ENCODE measurements at places on chromosomes 4 and X.

GRCh38 chrX:119401569-119401968 is 2.4 kb downstream of the SLC25A43 start:
- no peak for DNase-seq

DNA sequence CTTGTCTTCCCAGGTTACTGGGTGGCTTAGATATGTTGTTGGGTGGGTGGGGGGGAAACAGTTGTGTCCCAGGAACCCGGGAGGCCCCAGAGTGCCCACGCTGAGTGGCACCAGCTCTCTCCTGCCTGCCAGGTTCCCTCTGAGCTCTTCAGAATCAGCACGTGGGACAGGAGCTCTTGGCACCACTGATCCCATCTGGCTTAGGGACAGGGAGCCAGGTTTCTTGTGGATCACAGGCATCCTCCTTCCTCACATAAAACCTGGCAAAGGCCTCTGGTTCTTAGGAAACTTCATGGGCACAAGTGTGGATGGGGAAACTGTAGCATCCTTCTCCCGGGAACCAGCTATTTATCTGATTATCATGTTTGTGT is 3.4 kb downstream of the GPR78 start:
- DNase-seq: no peak

- no peak for DNase-seq
Measured at GRCh38 chr4:105596684-105597083, 44.3 kb downstream of the ARHGEF38 start.

DNA sequence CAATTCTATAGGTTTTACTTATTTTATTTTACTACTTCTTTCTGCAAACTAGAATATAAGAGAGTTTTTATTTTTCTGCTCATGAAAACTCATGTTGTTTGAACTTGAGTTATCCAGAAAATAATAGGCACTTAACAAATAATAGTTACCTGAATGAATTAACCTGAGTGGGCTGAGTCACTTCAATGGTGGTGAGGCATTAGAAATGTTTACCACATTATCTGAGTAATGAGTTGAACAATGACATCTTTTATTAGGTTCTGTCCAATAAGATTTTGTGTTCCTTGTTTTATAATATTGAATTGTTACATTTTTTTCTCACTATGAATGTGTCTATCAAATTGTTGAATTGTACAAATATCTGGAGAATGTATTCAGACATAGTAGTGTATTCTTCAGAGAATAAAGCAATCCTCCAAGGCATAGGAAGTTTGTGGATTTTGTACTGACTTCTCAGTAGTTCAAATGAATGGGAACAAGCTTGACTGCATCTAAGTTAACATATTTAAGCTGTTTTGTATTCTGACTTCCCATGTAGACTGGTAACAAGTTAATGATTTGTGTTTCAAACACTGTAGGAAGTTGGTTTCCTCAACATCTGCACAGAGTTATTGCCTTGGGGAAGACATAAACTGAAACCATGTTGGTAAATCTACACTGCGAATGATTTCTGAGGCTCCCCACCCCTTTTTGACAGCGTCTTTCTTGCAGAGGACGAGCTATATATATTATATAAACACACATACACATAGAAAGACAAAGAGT is 1808.9 kb upstream of the TENM3 start:
- no peak for DNase-seq

- no peak for DNase-seq
Measured at GRCh38 chr4:25358515-25359275, 18.4 kb upstream of the ANAPC4 start.

DNA sequence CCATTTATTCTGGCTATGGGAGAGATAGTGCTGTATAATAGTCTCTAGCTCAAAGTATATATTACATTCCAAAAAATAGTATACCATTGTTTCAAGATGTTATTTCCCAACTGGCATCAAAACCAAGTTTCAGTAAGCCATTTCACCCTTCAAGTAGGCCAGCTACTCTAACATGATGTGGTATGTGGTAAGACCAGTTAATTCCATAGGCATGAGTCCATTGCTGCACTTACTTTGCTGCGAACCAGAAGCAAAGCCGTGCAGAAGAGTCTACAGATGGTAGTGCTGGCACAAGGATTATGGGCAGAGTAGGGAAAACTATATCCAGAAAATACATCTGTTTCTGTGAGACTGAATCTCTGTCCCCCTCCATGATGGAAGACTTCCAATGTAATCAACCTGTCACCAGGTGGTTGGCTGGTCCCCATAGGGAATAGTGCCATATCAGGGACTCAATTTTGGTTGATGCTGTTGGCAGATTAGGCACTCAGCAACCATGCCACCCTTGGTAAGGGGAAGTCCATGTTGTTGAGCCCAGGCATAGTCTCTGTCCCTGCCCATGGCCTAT is 49.8 kb upstream of the HSD17B10 start:
- no peak for DNase-seq

DNA sequence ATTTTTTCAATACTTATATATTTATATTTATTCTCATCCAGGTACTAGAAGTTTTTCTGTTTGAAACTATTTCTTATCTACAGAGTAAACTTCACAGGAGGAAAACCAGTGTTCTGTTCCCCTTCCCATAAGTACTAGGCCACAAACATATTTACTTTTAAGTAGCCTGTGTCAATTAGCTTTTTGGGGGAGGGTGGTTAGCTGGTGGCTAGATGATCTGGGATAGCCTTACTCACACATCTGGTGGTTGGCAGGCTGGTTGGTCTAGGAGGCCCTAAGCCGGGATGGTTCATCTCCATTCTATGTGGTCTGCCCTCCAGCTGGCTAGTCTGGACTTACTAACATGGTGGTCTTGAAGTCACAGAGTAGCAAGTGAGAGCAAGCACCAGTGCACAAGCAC is 6.2 kb downstream of the JADE3 start:
- DNase-seq: no peak

GRCh38 chrX:139506333-139506732 is 24.2 kb upstream of the F9 start:
- DNase-seq: no peak

GRCh38 chrX:48458711-48459110 is 11.3 kb downstream of the SLC38A5 start:
- DNase-seq: no peak

DNA sequence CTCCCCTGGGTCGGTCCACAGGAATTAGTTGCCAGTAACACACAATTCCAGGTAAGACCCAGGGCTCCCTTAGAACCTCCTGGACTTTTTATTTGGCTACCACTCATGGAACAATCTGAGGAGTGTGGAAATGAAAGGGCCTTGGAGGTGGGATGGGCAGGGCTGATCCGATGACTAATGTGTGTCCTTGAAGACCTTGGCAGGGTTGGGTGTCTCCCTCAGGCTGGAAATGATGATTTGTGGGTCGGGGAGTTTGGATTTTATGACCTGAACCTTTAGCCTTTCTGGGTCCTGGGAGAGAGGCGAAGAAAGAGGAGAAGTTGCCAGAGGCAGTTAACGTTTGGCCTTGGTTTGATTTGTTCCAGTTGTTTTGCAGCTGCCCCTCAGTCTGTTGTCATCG is 425.0 kb downstream of the MID1IP1 start:
- no peak for DNase-seq

GRCh38 chr4:140357868-140358267 is 15.6 kb upstream of the SCOC start:
- no peak for DNase-seq

GRCh38 chr4:182803235-182803634 is 114.0 kb downstream of the DCTD start:
- DNase-seq: no peak

DNA sequence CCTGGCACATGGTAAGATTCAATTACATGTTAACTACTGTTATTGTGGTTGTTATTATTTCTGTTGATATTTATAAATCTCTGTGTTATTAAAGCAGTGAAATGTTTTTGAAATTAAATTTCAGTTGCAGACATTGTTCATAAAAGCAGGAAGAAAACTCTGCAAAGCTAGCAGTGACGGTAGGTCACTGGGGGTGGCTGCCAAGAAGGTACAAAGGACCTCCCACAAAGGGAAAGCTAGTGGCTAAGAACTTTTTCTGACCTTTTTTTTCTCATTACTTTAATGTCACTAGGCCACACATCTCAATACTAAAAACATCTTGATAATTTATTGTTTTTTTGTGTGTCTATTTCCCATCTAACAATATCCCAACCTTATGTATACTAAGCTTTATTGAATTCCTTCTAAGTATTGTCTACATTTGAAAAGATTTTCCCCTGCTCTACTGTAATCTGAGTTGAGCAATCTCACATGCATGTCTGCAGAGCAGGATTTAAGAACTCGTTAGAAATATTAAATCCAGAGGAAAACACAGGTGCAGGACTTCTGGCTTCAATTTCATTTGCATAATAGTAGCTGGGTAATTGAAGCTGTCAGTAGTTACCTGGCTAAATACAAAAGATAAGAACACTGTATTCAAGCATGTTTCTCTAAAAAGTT is 197.3 kb downstream of the CFAP299 start:
- no peak for DNase-seq

GRCh38 chr4:102114118-102114630 is 231.1 kb downstream of the SLC39A8 start:
- DNase-seq: no peak

DNA sequence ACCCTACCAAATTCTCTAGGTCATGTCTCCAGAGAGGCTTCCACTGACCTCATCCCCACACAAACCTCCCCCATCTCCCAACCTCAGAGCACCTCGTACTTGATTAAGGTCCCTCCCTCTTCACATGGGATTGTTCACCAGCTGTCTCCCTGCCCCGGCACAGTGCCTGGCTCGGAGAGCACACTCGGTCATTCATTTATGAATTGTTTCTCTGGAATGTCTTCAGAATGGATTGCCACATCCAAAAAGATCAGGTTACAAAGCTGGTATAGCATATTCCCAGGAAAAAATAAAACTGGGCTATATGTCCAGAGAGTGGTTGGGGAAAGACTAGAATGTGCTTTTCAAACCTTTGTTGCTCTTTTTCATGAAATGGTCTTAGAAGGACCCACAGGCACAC is 21.6 kb downstream of the JAKMIP1 start:
- DNase-seq: no peak

DNA sequence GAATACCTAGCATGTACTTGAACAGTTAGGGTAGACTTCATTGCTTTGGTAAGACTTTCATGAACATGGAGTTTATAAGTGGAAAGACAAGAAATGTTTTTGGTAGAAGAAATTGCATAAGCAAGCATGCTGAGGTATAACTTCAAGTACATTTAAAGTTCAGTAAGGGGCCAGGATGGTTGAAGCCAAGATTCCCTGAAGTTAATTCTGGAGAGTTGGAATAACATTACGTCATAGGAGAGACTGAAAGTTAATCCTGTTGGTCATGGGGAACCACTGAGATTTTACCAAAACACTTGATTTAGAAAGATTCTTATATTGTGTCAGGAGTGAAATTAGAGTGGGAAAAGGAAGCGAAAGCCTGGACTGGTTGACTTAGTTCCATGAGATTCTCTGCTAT is 767.5 kb upstream of the MAGEB2 start:
- no peak for DNase-seq

GRCh38 chr4:136526517-136526916 is 1005.8 kb downstream of the PCDH18 start:
- peak; percentile 8 for DNase-seq

DNA sequence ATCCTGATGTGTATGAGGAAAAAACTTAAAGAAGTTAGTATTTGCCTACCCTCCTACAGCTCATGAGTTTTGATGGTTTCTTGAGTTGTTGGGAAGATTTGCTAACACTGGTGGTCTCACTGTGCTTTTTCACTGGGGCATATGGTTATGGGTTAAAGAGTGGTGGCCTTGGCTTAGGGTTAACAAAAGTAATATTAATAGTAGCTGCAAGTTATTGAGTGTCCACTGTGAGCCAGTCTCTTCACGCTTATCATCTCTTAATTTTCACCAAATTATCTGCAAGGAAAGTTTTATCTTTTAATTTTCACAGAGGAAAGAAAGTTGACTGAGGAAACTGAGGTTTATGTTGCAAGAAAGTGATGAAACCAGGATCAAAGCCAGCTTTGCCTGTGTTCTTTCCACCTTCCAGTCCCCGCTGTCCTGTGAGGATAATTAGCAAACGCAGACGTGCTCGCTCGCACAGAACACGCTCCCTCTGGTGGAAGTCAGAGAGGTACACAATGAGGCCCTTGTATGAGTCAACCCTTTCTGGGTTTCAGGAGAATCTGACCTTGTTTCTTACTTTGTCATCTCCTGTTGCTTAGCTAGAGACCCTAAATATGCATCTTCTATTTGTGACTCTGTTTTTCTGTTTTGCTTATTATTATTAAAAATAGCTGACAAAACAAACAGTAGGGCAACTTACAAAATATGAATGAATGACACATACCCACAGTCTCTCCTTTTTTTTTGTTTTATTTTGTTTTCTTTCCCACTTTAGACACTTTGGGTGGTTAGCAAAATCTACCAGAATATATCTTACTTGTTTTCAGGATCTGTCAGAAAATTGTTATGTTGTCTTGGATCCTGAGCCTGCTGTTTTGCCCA is 94.3 kb downstream of the DDIT4L start:
- peak; percentile 67 for DNase-seq

GRCh38 chr4:77203380-77204197 is 46.6 kb downstream of the CCNG2 start:
- peak; percentile 71 for DNase-seq

- peak; percentile 89 for DNase-seq
Measured at GRCh38 chrX:120549483-120550452, 11.0 kb downstream of the CUL4B start.

Measured in brain microvascular endothelial cell (primary cell).